ENCODE measurements at places on chromosomes 5 and 9.

- no peak for DNase-seq
Observed at GRCh38 chr5:433836-434235, 9.1 kb upstream of the EXOC3 start.

- DNase-seq, result no peak
Observed at GRCh38 chr9:22528485-22528884, 81.9 kb downstream of the DMRTA1 start.

GRCh38 chr5:139690064-139690802 is 42.1 kb downstream of the CXXC5 start:
- peak; percentile 73 for DNase-seq

- no peak for DNase-seq
Observed at GRCh38 chr5:17891881-17892280, 257.6 kb downstream of the TAF11L14 start.

DNA sequence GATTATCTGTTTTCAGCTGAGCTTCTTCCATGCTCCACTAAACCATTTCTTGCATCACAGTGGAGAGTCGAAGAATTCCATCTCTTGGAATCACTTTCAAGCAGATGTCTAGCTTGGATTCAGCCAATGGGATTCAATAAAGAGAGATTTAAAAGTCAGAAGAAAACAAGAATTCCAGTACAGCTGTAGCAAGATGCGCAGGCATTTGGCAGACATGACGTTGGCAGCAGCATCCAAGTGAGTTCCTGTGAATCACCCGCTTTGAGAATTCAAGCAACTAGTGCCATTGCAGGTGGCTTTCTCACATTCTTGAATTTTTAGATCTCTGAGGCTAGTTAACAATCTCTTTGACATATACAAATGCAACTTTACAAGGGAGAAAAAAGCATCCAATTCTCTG is 467.0 kb downstream of the CDH10 start:
- no peak for DNase-seq

DNA sequence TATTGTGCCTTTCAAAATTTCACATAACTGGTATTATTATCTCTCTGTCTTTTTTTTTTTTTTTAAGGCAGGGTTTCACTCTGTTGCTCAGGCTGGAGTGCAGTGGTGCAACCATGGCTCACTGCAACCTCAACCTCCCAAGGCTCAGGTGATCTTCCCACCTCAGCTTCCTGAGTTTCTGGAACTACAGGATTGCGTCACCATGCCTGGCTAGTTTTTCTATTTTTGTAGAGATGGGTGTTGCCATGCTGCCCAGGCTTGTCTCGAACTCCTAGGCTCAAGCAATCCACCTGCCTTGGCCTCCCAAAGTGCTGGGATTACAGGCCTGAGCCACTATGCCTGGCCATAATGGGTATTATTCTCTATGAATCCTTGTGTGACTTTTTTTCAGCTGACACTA is 402.3 kb upstream of the SMARCA2 start:
- no peak for DNase-seq

DNA sequence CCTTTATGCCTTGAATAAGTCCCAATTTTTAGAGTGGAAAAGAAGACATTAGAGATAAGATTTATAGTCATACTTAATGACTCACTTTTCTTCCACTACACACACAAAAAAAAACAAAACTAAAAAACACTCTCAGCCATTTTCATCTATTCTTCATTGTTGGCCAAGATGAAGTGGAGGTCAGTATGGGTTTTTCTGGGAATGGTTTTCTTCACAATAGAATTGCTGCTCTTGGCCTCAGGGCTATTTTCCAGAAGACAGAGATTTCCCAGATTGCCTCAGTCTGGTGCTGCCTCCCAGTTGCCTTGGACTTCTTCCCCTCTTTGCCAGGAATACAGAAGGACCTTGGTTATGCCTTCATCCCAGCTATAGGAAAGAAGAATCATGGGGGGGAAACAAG is 463.7 kb downstream of the TMEM232 start:
- DNase-seq, result no peak

All from HTR-8/SVneo (cell line).